GM03348 (cell line): ENCODE measurements at places on chromosomes 4 and X.

GRCh38 chr4:13892739-13893105 lies 265.2 kb upstream of the BOD1L1 start:
- DNase-seq = peak; percentile 12

DNA sequence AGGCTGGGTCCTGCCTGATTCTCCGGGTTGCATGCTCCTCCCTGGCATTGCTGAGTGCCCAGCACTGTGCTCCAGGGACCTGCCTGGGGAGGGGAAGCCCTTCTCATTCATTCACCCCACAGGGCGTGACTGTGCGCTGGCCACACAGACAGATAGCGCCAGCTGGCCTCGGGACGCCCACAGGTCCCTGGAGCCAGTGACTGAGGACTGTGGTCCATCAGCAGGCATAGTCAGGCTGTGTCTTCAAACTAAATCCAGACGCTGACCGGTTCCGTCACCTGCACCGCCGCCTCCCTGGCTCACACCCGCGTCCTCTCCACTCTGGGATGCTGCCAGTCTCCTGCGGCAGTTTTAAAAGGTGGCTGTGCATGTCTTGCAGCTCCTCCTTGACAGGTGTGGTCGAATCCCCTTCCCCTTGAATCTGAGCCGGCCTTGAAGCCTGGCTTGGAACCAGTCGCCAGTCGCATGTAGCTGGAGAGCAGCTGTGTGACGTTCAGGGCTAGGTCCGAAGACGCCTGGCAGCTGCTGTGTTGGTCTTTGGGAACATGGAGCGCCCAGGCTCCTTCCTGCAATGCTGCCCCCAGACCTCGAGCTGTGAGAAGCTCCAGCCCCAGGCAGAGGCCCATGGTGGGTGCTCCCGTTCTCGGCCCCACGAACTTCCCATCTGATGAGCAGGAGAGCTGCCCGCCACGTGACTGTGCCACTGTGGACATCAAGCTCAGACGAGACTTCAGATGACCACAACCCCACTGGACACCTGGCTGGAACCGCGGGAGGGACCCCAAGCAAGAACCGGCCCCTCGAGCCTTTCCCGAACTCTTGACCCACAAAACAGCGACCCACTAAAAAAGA lies 94.1 kb downstream of the ADRA2C start:
- DNase-seq = no peak

DNA sequence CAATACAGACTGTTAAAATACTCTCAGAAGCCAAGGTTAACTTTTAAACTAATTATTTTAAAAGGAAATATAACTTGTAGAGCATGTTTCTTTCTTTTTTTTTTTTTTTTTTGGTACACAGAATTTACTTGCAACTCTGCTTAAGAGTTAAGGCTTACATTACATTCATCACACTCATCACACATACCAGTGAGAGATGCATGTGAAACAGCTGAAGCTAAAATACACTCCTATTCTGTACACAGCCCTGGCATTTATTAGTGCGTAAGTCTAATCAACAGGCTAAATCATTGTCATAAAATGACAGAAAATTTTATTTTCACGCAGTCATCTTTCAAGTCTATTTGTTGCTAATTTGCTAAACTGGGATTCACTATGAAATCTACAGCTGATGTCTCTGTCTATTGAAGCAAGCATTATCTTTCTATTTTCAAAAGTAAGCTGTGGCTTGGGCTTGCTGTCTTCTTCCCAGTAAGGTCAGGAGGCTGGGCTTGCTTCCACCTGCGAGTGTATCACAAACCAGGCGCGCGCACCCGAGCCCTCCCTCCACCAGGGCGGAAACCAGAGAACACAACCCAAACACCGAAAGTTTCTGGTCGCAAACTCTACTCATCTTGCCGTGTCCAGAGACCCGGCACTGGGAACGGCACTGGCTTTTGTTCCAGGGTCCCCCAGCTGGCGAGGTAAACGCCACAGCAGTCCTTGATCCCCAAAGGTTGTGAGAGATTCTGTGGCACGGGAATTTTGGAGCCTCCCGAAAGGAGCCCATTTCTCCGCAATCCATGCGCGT lies 3.9 kb downstream of the MAML3 start:
- DNase-seq = peak; percentile 65

DNA sequence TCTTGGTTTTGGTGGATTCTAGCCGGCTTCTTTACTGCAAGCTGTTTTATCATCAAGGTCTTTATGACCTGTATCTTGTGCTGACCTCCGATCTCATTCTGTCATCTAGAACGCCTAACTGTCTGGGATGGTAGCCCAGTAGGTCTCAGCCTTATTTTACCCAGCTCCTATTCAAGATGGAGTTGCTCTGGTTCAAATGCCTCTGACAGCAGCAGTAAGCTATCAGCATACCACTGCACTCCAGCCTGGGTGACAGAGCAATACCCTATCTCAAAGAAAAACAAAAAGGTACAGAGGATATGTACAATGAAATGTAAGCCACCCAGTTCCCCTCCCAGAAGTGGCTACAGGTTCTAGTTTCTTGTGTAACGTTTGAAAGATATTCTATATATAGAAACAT lies 36.1 kb downstream of the HERC6 start:
- DNase-seq = no peak
